ENCODE measurements at places on chromosomes 13 and 19.

- DNase-seq = no peak
Measured at GRCh38 chr13:96397807-96398206, 307.9 kb downstream of the HS6ST3 start.

GRCh38 chr19:21568816-21569493 lies 63.6 kb downstream of the ZNF429 start:
- DNase-seq = no peak

DNA sequence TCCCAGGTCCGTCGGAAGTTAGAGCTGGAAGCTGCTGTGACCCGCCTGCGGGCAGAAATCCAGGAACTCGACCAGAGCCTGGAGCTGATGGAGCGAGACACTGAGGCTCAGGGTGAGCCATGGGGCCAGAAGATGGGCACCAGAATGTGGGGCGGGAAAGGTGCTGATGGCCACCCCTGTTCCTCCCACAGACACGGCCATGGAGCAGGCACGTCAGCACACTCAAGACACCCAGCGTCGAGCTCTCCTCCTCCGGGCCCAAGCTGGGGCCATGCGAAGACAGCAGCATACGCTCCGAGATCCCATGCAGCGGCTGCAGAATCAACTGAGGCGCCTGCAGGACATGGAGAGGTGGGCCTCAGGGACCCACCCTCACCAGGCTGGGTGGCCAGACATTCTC lies 2.5 kb downstream of the HAUS5 start:
- DNase-seq = no peak

GRCh38 chr19:47414469-47414868 lies 4.9 kb downstream of the MEIS3 start:
- no peak for DNase-seq

- DNase-seq = no peak
Measured at GRCh38 chr13:32086791-32087441, 55.3 kb downstream of the FRY start.

GRCh38 chr19:15399234-15399515 lies 19.6 kb upstream of the AKAP8 start:
- no peak for DNase-seq

GRCh38 chr19:46550684-46551083 lies 50.4 kb upstream of the CALM3 start:
- DNase-seq = no peak

DNA sequence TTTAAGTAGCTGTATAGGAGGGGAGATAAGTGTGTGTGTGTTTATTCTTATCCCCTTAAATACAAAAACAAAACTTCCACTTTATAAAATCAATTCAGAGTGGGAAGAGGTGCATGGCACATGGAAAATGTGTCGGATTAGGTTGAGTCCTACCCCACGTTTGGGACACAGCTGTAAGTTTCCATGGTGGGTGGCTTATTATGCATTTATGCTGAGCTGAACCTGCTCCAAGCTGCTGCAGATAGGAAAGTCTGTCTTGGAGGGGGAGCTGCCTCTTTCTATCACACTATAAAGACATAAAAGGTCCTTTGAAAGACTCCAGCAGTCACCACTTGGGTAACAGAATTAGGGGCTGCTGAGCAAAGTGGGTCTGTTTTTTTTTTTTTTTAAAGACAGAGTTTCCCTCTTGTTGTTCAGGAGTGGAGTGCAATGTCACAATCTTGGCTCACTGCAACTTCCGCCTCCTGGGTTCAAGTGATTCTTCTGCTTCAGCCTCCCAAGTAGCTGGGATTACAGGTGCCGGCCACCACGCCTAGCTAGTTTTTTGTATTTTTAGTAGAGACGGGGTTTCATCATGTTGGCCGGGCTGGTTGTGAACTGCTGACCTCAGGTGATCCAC lies 15.2 kb downstream of the ACTN4 start:
- DNase-seq = no peak

DNA sequence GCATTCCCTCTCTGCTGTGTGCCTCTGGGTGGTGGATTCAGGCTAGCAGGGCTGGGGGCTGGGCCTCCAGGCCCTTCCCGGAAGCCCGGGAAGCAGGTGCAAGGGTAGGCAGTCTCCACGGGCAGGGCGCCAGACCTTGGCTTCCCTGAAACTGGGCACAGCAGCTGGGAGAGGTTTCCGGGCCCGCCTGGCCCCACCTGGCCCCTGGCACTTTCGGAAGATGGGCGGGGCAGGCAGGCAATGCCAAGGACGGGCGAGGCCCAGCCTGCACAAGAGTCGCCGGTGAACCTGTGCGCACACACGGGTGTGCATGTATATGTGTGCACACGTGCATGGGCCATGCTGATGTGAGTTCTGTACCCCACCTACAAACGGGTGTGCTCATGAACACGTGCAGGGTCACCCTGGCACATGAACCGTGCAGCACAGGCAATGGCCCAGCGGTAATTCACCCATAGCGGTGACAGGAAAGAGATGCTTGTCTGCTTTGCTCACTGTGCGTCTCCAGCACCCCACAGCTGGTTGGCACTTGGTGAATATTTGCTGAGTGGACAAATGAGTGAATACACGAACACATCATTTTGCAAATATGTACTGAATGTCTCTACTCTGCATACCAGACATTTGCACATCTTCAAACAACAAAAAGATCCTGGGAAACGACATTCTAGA lies 15.3 kb downstream of the GADD45B start:
- peak; percentile 90 for DNase-seq
